ENCODE measurements at places on chromosomes 3 and 15. TPM values are rescaled to one million over a fixed set of nuclear protein-coding genes. Genes with fewer than 3 reads are reported as not detected.
A peak's percentile ranks its signal among the peaks of the same experiment; 100 is the strongest.

CYP8B1 gene
- not detected for total RNA-seq

TTC14 gene
- 43.9 TPM for total RNA-seq

GRCh38 chr3:14415501-14415900, 13.1 kb downstream of the SLC6A6 start:
- H3K36me3 ChIP-seq, result peaks cover 22% of the 10 kb centered on the region
- peak overlapping the region; percentile 23 for H3K27ac ChIP-seq
- no peak for DNase-seq

DNA sequence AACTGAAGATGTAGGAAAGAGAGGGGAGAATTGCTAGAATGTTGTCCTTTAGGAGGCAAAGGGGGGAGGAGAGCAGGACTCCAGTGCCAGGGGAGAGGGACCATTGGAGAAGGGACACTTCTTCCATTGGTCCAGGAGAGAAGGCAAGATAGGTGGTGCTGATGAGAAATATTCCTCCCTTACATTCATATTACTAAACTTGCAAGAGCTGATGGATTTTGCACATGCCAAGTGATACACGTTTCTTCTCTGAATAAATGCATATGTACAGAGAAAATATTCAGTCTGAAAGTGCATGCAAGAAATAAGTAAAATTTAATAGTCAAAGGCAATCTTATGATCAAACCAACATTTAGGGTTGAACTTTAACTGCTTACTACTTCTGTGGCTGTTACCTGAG, 21.5 kb upstream of the SPTSSB start:
- no peak for DNase-seq
- no peaks in the 10 kb centered on the region for H3K36me3 ChIP-seq
- peaks cover 28% of the 10 kb centered on the region for H3K4me1 ChIP-seq
- H3K27me3 ChIP-seq, result peaks cover 43% of the 10 kb centered on the region
- no peak overlapping the region for H3K27ac ChIP-seq

SYNM gene
- total RNA-seq, result 2.0 TPM

- peaks cover 29% of the 10 kb centered on the region for H3K4me1 ChIP-seq
- H3K27ac ChIP-seq, result no peak overlapping the region
- no peaks in the 10 kb centered on the region for H3K36me3 ChIP-seq
- peaks cover 6% of the 10 kb centered on the region for H3K27me3 ChIP-seq
Measured at GRCh38 chr15:78302579-78303312, 3.3 kb upstream of the SKIC8 start.

PLS1 gene
- total RNA-seq, result 4.8 TPM

Measured in activated T-helper 1 cell treated with anti-CD3 and anti-CD28 coated beads, Interleukin-12 subunit alpha, Interleukin-12 subunit beta, Interleukin-2, Interleukin-4 antibody, amounts not matched to agents 30 ng/mL and 10 ng/mL and 1 ng/mL, durations not matched to agents 14 hours and 24 hours and 36 hours (primary cell).